ENCODE measurements at places on chromosomes 6 and 20. TPM values are rescaled to one million over a fixed set of nuclear protein-coding genes. Genes with fewer than 3 reads are reported as not detected.
A peak's percentile ranks its signal among the peaks of the same experiment; 100 is the strongest.

GRCh38 chr20:57265997-57266290 is 497 bp downstream of the BMP7 start:
- no peak for DNase-seq

DNA sequence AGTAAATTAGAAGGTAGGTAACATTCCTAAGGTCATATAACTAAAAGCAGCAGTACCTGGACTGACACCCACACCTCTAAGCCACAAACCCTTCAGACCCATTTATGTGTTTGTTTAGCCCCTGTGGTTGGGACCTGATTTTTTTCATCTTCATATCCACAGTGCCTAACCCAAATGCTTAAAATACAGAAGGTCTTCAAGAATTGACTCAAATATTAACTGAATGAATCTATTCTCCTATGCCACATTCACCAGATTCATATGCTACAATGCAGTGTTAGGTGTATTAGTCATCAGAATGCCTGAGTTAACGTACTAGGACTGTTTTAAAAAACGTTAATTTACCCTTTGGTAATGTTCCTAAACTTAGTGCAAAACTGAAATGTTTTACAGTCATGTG is 124.8 kb downstream of the AHI1 start:
- no peak for DNase-seq

- DNase-seq: no peak
Observed at GRCh38 chr6:105569706-105570105, 166.8 kb upstream of the PREP start.

ZNF334 gene
- 6.9 TPM for total RNA-seq

DNA sequence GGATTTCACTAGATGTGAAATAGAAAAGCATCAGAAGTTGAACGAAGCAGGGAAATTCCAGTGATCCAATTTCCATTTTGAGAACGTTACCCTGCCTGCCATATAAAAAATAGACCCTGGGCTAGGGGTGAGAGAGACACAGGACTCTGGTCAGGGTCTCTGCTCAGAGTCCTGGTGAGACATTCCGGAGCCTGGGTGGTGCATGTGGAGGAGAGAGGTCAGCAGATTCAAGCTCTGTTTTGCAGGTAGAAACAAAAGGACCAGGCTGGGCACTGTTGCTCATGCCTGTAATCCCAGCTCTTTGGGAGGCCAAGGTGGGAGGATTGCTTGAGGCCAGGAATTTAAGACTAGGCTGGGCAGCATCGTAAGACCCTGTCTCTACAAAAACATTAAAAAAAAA is 17.9 kb downstream of the PKIG start:
- DNase-seq: no peak

DNA sequence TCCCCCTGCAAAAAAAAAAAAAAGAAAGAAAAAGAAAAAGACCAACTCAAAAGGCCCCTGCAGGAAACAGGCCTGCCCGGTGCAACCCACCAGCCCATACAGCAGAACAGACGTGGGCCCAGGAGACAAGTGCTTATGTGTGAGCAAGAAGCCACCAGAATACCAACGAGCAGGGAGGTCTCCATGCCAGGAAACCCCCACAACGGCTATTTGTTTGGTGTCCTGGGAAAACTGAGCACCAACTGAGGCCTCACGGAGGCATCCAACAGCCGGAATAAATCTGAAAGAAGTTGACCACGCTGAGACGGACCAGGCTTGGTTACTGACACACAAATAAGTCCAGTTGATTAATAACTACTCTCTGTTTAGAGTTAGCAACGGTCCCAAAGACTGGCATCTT is 29.7 kb downstream of the PTPRT start:
- no peak for DNase-seq

RAET1G gene
- 0.22 TPM for total RNA-seq

DNA sequence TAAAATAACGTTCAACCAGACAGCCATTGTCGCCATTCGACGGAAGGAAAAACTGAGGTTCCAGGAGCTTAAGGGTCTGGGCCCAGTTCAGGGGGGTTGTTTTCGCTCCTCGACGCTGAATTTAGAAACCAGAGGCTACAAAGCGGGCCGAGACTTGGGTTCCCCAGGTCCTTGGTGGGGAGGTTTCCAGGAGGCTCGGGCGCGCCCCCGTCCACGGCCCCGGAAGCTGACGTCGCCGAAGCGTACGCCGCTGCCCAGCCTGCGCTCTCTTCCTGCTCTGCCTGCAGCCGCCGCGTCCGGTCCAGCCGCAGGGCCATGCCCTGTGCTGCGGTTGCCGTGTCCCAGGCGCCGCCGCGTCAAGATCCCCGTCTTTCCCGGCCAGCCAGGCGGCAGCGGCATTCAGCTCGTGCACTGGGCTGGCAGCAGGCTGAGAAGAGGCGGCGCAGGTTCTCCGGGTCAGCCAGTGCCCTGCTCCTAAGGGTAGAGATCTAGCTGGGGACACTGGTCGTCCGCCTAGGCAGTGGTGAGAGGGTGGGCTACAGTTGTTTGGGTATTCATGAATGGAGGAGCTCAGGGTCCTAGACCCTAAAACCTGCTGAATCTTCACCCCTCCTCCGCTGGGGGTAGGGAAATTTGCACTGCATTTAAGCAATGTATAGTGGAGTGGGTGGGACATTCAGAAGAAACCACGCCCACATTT is 901 bp upstream of the TRIM26 start:
- peak; percentile 90 for DNase-seq

LAMP5 gene
- 0.89 TPM for total RNA-seq

- DNase-seq: no peak
Observed at GRCh38 chr6:73363537-73363875, 1.0 kb downstream of the KHDC3L start.

- DNase-seq: no peak
Observed at GRCh38 chr6:134422426-134423231, 104.7 kb upstream of the SGK1 start.

DNA sequence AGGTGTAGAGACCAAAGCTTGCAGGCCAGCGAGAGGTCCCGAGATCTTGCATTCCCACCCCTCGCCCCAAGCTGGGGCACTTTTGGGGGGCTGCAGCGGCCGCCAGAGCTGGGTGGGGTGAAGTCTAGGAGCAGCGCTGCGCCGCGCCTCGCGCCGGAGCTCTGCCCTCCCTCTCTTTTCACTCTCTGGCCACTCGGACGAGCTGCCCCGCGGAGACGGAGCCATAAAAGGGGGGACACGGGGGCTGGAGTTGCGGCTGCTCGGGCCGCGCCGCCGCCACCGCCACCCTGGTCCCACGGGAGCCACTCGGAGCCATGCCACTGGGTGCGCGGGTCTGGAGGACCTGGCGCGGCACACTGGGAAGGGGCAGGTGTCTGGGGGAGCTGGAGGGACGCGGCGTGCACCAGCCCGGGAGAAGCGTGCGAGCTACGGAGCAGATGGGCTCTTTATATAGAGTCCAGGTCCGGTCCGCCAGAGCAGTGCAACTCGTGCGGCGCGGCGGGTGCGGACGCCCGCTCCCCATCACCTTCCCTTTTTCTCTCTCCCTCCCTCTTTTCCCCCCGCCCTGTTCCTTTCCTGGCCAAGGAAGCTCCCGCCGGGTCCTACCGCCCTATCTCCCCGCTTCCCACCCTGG is 687 bp upstream of the HTR1B start:
- no peak for DNase-seq

- DNase-seq: no peak
Observed at GRCh38 chr6:44327096-44327495, 13.9 kb upstream of the AARS2 start.

GPR31 gene
- not detected for total RNA-seq

DNA sequence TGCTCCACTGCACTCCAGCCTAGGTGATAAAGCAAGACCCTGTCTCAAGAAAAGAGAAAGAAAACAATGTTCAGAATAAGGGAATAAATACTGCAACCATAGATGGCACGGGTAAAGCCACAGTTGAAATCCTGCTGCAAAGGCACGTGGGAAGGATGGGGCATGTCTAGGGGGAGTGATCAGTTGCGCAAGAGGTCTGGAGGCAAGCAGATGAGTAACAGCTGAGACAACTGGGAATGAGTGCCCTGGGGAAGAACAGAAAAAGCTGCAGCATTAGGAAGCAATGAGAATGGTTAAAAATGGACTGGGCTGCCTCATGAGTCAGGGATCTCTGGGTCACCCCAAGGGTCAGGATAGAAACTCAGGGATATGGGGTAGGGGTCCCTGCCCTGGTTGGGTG is 96.3 kb downstream of the GMPR start:
- DNase-seq: peak; percentile 93

DNA sequence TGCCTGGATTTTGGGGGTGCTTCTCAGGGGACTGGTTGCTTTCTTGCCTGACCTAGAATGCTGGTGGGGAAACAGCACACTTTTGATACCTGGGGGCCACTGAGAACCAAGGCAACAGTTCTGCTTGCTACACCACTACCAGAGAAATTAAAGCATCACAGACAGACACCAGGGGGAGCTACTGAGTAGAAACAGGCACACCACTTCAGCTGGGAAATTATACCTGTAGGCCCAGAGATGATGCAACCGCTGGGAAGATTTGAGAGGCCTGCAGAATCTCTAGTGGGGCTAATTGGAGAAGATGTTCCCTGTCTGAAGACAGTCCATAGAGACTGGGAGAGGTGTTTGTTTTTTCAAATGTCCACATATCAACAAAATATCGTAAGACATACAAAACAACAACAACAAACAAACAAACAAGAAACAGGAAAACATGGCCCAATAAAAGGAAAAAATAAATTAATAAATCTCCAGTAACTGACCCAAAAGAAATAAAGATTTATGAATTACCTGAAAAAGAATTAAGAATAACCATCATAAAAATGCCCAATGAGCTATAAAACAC is 129.4 kb upstream of the RIN2 start:
- DNase-seq: peak; percentile 79

C4B gene
- 986 TPM for total RNA-seq

- DNase-seq: no peak
Observed at GRCh38 chr20:821046-821730, 12.3 kb upstream of the FAM110A start.

NELFCD gene
- total RNA-seq: 75.3 TPM

DNA sequence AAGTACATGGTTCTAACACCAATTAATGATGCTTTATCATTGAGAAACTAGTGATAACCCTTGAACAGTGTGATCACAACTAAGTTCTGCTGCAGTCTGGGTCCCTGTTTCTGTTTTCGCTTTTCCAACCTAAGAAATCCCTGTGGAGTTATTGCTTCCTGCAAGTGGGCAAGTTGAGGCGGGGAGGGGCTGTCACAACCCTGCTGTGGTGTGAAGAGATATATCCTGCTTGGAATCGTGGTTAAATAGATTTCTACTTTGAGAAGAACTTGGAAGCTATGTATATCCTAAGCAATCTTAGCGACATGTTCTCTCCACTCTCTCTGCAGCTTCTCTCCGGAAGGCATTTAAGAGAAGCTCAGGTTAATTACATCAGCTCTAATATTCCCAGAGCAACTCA is 1223.6 kb downstream of the EPHA7 start:
- no peak for DNase-seq

DNA sequence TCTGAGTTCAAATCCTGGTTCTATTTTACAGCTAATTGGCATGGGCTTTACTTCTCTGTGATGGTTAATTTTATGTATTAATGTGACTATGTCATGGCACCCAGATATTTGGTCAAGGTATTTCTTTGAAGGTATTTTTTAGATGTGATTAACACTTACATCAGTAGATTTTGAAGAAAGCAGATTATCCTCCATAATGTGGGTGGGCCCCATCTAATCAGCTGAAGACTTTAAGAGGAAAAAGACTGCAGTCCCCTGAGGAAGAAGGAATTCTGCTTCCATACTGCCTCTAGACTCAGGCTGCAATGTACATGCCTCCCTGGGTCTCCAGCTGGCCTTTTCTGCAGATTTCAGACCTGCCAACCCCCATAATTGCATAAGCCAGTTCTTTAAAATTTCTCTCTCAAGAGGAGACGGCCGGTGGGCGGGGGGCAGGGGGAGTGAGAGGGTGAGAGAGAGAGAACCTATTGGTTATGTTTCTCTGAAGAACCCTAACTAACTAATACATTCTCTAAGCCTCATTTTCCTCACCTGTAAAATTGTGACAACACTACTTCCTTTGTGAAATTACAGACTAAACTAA is 338.2 kb upstream of the PRDM1 start:
- DNase-seq: no peak

DNA sequence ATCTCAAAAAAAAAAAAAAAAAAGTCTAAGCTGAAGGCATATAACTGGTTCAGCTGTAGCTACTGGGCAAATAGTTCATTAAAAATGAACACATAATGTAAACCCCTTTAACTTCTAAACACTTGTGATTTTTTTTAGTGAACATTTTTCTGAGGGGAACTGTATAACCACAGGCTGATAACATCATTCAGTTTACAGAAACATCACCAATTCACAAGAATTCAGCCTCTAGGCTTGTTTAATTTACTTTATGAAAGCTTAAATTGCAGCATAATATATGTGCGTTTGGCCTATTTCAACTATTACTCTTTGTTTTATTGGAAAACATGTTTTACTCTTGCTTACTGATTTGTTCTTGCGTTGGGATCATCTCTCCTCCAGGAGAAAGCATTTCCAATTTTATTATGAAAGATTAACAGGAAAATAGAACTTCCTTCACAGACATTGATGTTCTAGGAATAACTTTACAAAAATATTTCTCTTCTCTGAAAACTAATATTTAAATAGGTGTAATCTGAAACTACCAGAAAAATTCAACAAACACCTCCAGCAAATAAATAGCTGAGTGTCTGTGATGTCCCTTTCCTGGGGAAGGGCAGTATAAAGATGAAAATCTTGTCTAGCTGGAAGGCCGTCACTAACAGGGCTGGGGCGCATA is 284.5 kb downstream of the UST start:
- DNase-seq: no peak

ZNF165 gene
- total RNA-seq: 3.9 TPM

- DNase-seq: no peak
Observed at GRCh38 chr6:144460327-144461095, 175.4 kb downstream of the UTRN start.

KCNQ5 gene
- total RNA-seq: 0.36 TPM

- no peak for DNase-seq
Observed at GRCh38 chr20:19493794-19494495, 264.1 kb upstream of the RIN2 start.

GRCh38 chr20:61389077-61389476 is 137.0 kb downstream of the CDH4 start:
- DNase-seq: no peak

DNA sequence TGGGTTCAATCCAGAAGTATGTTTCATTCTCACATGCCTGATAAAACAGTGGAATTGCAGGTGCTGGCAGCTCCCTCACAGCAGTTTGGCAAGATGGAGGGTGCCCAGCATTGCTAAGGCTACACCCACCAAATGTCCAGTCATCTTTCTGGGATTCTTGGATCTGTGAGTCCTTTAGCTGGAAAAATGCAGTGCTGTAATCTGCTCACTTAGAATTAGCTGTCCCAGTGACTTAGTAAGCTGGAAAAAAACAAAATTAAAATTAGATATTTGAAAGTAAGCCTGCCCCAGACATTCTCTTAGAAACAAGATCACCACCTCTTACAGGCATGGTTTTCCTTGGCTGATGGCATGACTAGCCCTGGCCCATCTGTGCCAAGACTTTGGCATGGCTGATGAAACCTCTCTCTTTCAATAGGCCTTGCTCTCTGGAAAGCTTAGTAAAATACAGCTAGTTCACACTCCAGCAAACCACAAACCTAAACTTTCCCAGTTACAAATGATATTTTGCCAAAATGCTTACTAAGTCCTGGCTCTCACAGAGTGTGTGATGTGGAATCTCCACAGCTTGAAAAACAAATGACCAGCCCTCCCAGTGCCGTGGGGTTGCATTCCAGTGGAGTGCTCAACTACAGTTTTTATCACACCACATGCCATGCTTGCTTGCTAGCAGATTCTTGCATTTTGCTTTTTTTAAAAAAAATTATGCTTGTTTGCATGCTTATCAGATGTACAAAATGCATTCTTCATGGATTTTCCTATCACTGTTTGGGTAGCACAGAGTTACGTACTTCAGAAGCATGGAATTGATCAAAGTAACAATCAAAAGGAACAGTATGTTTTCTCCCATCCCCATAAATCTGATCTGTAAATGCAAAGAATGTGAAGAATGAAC is 261.5 kb downstream of the EYA4 start:
- no peak for DNase-seq

Data from adrenal gland (tissue), 19 donors.